ENCODE measurements at places on chromosomes 2 and 18.

GRCh38 chr18:12003894-12004293 is 22.6 kb downstream of the IMPA2 start:
- DNase-seq = no peak

DNA sequence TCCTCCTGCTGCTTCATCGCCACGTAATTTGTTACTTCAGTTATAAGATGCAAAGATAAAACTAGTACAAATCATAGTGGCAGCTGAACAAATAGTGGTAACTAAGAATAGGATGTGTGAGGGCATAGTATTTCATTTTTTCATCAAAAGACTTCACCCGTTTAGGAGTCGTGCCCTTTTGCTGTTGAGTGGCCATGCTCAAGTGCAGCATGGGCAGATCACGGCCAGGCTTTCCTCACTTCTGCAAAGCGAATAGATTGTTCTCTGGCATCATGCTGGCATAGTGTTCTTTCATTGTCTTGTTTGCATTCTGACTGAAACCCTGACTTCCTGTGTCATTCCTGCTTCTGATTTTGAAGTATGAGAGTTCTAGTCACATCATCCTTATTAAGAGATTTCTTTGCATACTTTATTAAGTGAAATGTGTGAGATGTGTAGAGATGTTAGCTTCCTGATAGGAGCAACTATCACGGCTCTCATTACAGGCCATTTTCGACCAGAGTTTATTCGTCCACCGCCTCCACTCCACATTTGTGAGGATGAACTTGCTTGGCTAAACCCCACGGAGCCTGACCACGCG is 11.8 kb downstream of the CNOT11 start:
- DNase-seq = no peak

DNA sequence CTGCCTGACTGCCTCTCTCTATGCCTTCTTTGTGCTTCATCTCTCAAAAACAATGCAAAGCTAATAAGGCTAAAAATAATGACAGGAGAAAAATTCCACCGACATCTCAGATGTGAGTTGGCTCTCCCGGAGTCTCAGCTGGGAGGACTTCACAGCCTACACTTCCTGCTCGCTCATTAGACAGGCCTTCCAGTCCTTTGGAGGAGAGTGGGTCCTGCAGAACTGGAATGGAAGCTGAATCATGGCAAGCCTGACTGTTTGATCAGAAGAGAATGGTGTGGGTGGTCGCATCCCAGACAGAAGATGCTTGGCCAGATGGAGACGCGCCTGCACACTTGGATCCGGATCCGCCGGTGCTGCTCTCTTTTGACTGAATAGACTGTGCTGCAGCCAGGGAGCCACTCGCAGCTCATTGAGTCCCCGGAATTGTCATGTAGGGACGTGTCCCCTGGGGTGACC is 49.7 kb downstream of the TRIB2 start:
- no peak for DNase-seq

- no peak for DNase-seq
Observed at GRCh38 chr2:58110765-58111164, 64.2 kb downstream of the VRK2 start.

DNA sequence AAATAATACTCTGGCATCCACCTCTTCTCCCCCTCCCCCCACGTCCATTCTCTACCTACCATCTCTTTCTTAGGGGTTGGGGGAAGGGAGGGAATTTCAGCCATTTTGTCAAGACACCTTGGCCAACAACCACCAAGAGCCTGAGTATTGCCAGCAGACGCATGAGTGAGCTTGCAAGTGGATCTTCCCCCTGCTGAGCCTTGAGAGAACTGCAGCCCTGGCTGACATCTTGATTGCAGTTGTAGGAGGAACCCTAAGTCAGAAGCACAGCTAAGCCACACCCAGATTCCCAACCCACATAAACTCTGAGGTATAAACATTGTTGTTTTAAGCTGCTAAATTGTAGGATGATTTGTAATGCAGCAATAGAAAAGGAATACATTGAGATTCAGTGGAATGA is 165.6 kb downstream of the TMEFF2 start:
- peak; percentile 10 for DNase-seq

GRCh38 chr18:478681-479080 is 21.8 kb downstream of the COLEC12 start:
- no peak for DNase-seq

GRCh38 chr2:98565286-98565860 is 42.9 kb downstream of the COA5 start:
- no peak for DNase-seq
